Activated naive CD8-positive, alpha-beta T cell treated with anti-CD3 and anti-CD28 coated beads, Interleukin-2, amount 50 U/mL, for 16 hours (primary cell): ENCODE measurements at places on chromosomes 11 and 22.

DNA sequence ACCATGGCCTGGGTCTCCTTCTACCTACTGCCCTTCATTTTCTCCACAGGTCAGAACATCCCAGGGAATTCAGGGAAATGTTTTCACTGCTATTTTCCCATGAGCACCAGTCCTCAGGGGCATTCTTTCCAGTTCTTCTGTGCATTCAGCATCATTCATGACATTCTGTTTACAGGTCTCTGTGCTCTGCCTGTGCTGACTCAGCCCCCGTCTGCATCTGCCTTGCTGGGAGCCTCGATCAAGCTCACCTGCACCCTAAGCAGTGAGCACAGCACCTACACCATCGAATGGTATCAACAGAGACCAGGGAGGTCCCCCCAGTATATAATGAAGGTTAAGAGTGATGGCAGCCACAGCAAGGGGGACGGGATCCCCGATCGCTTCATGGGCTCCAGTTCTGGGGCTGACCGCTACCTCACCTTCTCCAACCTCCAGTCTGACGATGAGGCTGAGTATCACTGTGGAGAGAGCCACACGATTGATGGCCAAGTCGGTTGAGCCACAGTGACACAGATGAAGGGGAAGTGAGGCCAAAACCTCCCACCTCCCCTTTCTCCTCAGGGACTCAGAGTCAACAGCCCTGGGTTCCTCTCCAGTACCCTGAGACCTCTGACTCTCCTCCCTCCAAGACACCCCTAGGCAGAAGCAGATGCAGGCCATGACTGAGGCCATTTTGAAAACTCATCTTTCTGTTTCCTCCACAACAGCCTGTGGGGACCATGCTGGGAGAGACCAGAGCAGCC lies 15.9 kb upstream of the IGLL5 start:
- no peak for DNase-seq

GRCh38 chr11:2758751-2759150 lies 59.0 kb upstream of the KCNQ1OT1 start:
- DNase-seq: no peak

DNA sequence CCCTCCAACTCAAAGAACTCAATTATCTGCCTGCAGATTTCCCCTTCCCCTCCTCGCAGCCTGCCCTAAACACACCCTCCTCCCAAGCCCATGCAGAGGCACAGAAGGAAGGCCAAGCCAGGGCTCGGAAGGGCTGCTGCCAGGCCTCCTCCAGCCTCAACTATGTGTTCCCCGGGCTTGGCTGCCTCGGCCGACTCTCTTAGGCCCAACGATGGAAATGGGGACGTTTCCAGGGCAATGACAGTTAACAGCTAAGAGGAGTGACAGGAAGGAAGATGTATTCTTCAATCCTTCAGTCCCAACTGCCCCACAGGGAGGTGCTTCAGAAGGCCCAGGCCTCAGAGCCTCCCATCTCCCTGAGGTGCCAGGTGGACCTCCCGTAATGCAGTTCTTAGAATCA lies 104.0 kb upstream of the AKIP1 start:
- no peak for DNase-seq

GRCh38 chr22:17792299-17792698 lies 18.0 kb upstream of the BID start:
- DNase-seq: no peak

DNA sequence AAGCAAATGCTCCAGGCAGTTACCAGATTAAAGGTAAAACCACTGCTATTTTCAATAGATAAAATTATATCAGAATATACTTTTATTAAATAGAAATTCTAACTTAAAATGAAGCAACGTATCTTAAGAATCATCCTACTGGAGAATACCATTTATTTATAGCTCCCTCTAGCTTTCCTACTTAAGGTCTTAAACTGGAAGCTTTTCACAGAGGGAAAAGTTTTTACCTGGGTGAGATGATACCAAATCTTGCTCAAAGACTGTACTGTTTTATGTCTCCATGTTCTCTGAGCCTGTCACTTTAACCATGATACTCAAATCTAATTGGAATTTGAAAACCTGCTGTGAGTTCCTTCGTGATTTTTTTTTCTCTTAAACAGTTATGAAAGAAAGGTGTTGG lies 291.8 kb downstream of the AASDHPPT start:
- DNase-seq: no peak

GRCh38 chr22:32823024-32823730 lies 21.7 kb downstream of the TIMP3 start:
- no peak for DNase-seq

- no peak for DNase-seq
Measured at GRCh38 chr22:37454857-37455686, 27.8 kb upstream of the ELFN2 start.

GRCh38 chr11:4466131-4466870 lies 16.1 kb upstream of the OR52K1 start:
- DNase-seq: no peak

DNA sequence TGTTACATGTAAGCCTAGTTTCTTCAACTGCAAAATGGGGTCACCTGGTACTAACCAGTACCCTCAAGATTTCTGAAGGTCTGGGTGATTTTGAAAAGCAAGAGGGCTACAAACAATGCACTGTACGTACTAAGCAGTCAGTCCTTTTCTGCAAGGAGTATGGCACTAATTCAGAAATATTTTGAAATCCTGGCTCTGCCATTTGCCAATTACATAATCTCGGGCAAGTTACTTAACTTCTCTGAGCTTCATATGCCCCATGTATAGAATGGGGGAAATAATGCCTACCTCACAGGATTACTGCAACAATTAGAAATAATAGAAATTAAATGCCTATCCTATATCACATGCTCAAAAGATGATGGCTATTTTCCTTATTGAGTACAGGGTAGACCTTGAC lies 60.7 kb upstream of the CCDC89 start:
- no peak for DNase-seq

- peak; percentile 29 for DNase-seq
Measured at GRCh38 chr22:36409911-36410756, 22.4 kb upstream of the MYH9 start.

GRCh38 chr22:36951746-36952145 lies 38.3 kb downstream of the CSF2RB start:
- DNase-seq: no peak

- no peak for DNase-seq
Measured at GRCh38 chr22:50146439-50147238, 23.9 kb upstream of the PANX2 start.

DNA sequence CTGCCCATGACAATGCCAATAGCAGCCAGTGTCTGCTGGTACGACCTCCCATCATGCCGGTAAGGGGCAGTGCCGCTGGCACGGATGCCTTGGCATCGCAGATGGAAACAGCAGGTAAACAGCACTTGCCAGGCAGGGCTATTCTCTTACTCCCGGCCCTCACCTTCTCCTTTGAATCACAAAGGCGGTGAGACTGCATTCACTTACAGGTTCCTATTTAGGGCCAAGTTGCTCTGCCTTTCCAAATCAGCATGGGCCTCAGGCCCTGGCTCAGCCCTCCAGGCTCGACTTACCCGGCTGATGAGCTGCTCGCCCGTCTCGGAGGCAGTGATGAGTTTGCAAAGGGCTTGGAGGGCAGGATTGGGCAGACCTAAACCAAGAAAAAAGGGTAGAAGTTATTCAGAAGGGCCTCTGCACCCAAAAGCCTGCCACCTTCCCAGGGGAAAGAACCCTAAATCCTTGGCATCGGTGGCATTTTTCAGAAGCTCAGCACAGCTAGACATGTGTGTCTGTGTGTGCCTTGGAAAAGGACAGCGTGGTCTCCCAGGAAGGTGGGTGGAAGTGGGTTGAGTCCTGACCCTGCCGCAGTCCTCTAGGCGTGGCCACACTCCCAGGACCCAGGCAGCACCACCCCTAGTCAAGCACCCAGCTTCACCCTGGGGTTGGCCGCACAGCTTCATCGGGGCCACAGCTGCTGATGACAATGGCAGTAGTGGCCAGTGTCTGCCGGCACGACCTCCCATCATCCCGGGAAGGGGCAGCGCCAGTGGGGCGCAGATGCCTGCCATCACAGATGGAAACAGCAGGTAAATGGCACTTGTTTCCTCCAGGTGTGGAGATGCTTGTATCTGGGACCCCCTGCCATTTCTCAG lies 73.5 kb upstream of the PITPNB start:
- DNase-seq: no peak

GRCh38 chr11:60854140-60854846 lies 1.5 kb downstream of the PTGDR2 start:
- no peak for DNase-seq

- DNase-seq: no peak
Measured at GRCh38 chr11:71325418-71326327, 73.3 kb upstream of the SHANK2 start.
